Stimulated activated CD8-positive, alpha-beta memory T cell treated with anti-CD3 and anti-CD28 coated beads, Interleukin-2, amount 100 ng/mL, for 48 hours (primary cell): ENCODE measurements at places on chromosomes 1 and 21.

DNA sequence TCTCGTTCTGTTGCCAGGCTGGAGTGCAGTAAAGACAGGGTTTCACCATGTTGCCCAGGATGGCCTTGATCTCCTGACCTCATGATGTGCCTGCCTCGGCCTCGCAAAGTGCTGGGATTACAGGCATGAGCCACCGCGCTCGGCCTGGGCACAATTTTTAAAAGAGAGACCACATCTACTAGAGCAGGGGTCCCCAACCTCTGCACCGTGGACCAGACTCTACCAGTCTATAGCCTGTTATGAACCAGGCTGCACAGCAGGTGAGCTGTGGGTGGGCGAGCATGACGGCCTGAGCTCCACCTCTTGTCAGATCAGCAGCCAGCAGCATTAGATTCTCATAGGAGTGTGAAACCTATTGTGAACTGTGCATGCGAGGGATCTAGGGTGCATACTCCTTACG is 20.8 kb downstream of the TNNT2 start:
- DNase-seq, result no peak

DNA sequence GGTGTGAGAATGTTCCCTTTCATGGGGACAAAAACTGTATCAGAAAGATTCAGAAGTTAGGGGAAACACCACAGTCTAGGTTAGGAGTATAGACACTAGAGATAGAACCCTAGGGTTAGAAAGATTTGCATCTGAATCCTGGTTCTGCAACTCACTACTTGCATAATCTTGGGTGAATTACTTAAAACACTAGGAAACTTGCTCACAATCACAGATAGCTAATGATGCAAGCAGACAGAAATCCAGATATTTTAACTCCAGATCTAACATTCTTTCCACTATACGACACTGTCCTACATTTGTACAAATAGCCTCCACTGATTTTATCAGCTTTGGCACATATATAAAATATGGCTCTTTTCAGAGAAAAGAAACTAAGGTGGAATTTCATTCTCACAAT is 30.8 kb upstream of the GLIS1 start:
- no peak for DNase-seq

- no peak for DNase-seq
Observed at GRCh38 chr1:227841096-227841495, 25.6 kb downstream of the PRSS38 start.

DNA sequence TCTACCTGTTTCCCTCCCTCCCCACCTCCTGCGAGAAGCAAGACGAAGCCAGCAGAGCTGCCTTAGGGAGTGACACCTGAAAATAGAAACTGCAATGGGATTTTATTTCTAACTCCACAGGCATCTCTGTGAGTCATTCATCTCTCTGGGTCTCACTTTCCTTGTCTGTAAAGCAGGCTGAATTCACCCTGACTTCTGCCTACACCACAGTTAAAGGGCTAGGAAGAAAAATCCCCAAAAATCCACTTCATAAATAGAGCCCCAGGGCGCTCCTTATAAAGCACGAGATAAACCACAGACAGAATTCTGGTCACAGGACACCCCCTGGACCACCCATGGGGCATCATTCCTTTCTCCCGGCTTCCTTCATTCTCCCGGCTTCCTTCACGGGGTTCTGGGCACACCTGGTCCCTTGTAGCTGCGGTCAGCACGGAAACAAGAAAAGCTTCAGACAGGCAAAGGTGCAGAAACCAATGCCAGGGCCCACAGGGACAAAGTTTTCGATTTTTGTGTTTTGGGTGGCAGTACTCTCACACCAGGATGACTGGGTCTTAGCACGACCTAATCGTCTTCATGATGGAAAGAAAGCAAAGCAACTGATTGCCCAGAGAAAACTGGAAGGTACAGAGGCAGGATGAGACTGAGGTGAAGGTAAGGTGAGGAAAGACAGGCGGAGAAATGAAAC is 2.8 kb upstream of the H6PD start:
- no peak for DNase-seq

DNA sequence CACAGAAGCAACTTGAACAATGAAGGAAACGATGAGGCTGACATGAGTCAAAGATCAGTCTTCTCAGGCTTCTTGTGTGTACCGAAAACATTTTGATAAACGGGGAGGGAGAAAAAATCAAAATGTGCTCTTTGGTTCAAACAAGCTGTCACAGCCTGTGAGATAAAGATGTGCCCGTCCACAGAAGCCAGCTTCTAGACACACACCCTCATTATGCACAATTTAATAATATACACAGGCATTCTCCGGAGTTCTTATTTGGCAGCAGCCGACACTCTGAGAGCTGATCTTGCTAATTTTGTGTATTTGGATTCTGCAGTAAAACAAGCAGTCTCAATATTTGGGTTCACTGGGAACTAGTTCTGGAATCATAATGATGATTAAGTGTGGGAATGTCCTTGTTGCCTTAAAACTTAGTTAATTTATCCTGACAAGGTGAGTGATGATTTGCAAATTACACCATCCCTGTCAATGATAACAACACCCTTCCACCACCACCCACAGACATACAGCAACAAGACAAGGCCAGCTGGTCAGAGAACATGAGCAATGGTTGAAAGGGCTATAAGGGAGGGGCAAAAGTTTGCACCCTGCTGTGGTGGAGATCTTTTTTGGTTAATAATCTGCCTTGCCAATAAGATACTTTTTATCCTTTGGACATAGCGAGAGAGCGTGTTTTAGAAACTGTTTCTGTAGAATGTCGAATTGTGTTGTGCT is 269.9 kb upstream of the KIAA0040 start:
- no peak for DNase-seq

DNA sequence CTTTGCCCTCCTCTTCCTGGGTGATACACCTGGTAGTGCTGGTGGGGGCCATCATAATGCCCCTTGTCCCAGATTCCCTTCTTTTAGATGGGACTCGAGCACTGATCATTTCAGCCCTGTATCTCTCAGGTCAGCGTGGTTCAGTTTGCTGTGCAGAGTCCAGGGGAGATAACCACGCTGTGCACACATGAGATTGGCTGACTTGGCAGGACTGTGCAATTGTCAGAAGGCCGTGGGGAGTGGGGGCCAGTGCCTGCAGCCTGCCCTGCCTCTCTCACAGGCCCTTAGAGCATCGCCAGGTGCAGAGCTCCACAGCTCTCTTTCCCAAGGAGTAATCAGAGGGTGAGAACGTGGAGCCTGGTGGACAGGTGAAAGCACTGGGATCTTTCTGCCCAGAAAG is 15.2 kb downstream of the EPHX1 start:
- DNase-seq, result no peak

DNA sequence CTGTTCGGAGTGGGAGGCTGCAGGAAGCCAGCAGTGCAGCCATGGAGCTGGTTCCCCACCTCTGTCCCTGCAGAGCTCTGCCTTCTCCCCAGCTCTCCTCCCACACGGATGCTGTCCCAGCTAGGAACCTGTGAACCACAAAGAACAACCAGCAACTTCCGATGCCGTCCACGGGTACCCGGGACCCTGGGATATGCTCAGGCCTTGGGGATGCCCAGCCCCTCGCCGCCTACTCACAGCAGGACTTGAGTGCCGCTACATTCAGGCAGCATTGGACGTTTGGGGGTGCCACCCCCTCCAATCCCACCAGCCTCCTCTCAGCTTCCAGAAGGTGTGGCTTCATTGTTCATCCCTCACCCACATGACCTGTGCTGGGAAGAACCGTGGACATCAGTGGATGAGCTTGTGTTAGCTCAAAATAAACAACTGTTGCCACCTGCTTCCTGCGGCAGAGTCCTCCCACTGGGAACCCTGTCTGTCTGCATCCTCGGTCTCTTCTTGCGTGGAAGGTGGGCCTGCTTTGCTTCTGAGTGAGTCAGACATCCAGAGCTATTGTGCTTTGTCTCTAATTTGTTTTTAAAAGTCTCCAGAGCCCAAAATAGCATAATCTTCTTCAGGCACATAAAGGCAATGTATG is 20.1 kb upstream of the AJAP1 start:
- DNase-seq, result no peak

GRCh38 chr21:36109868-36110267 is 25.0 kb upstream of the CBR3 start:
- DNase-seq, result no peak

GRCh38 chr1:23575226-23575810 is 16.0 kb upstream of the ID3 start:
- no peak for DNase-seq

- DNase-seq, result no peak
Observed at GRCh38 chr1:178344513-178345091, 152.2 kb downstream of the CLEC20A start.

DNA sequence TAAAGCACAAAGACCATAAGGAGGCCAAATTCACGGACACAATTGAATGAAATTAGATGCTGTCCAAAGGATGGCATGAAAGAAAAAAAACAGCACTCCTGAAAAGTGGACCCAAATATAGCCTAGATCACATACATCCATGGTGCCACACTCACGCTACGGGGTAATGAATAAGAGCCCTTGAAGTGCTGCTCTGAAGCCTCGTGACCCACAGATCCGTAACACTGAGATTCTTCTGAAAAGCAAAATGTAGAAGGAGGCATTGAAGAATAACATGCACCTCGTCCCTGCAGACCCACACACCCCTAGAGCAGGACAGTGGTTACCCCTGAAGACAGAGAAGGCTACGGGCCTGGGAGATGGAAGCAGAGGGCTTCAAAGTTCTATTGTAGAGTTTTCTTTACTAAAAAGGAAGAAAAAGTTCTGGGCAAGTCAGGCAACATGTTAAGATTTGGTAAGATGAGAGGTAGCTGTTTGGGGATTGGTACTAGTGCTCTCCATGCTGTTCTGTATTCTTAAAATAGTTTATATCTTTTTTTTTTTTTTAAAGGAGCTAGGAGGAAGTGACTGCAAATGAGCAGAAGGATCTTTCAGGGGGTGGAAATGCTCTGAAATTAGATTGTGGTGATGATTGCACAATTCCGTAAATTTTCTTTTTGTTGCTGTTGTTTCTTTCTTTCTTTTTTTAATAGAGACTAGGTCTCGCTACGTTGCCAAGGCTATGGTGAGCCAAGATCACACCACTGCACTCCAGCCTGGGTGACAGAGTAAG is 4.1 kb upstream of the ITGB2 start:
- no peak for DNase-seq

DNA sequence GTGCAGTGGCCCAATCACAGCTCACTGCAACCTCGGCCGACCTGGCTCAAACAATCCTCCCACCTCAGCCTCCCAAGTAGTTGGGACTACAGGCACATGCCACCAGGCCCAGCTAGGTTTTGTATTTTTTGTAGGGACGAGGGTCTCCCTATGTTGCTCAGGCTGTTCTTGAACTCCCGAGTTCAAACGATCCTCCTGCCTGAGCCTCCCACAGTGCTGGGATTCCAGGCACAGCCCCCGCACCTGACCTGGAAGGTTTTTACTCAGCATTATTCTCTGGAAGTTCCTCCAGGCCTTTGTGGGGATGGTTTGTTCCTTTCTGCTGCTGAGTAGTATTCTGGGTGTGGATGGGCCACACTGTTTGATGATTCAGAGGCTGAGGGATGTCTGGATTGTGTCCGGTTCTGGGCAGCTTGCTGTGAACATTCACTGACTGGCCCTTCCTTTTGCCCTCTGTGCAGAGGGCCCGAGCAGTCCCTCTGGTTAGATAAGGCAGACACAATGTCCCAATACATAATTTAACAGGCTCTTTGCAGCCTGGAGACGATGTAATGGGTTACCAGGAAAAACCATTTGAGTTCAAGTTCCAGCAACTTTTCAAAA is 6.0 kb upstream of the TRAPPC10 start:
- no peak for DNase-seq

GRCh38 chr1:235079443-235080296 is 49.0 kb downstream of the TOMM20 start:
- DNase-seq, result no peak

DNA sequence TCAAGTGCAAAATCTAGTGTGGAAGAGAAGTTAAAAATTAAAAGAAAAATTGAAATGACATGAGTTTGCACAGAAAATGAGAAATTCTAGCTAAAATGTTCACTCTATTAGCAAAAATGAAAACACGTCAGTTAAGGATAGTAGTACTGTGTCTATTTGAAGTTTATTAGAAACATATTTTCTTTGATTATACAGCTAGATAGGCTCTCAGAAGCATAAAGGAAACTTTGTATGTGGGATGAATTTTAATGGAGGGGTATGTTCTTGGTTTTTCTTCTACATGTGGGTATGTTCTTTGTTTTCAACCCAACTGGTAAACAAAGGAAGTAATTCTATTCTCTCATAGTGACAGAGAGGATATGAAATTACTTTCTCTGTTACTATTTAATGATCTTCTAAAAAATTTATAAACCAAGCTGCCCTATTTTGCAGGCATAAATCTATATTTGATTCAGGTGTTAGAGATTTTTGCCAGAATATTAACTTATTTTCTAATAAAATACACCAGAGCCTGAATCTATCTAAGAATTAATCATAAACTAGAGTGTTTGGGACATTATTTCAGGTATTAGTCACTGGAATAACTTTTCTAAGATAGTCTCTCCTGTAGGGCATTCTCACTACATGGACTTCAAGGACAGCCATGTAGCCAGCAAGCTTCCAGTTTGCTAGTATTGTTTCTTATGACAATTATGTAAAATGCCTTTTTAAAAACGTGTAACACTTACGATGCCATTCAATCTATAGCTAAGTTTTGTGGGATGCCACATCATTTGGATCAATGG is 15.8 kb downstream of the GPSM2 start:
- DNase-seq, result no peak

- no peak for DNase-seq
Observed at GRCh38 chr1:61397935-61398334, 315.6 kb downstream of the NFIA start.

DNA sequence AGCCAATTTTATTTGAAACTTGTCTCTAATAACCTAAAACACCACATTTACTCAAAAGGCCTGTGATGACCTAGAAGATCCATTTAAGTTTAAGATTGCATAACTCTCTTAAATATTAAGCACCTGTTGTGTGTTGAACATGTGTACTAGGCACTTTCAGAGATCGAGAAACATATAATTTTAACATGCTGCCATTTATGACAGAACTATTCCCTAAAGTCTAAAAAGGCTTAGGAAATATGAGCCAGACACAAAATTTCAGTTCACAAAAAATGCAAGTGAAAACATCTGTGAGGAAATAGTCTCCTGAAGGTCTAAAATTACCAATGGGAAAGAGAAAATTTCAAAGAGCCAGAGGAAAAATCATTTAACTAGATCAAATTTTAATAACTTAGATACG is 37.7 kb downstream of the CEP170 start:
- DNase-seq, result no peak

DNA sequence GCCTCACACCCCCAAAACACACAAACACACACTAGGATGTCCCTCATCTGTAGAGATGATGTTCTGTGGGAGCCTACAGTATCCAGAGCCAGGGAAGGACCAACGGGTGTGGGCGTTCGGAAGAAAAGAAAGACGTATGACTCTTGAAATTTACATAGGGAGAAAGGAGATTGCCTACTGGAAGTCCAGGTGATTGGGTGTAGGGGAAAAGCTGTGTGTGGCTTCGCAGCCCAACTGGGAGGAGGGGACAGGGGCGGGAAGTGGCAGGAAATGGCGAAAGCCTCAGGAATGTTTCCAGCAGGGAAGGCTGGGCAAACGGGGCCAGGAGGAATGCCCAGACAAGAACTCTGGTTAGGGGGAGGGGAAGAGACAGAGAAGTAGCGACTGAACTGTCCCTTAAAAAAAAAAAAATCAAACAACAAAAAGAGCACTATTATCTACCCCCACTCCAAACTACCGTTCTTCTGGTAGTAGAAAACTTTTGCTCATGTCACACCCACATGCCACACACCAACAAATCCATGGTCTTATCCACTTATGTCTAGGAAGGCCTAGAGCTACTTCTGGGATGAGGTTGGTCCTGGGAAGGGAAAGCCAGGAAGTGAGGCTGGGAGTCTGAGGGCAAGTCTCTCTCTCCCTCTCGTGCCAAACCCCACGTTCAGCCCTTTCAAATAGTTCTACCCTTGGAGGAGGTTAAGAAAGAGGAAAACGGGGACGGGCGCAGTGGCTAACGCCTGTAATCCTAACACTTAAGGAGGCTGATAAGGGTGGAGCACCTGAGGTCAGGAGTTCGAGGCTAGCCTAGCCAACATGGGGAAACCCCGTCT is 1.8 kb upstream of the CKS1B start:
- DNase-seq, result no peak
